Thymus (tissue), 14 donors: ENCODE measurements at places on chromosomes 3 and 15. TPM values are rescaled to one million over a fixed set of nuclear protein-coding genes. Genes with fewer than 3 reads are reported as not detected.

CD200R1 gene
- polyA plus RNA-seq = 2.5 TPM

IGSF10 gene
- 0.48 TPM for polyA plus RNA-seq

ISG20 gene
- 272 TPM for polyA plus RNA-seq

LSAMP gene
- polyA plus RNA-seq = 0.71 TPM

HYAL3 gene
- 2.5 TPM for polyA plus RNA-seq

CMTM8 gene
- 16.2 TPM for polyA plus RNA-seq

FGF12 gene
- polyA plus RNA-seq = 1.1 TPM

SNTN gene
- 0.16 TPM for polyA plus RNA-seq

EPB42 gene
- 0.21 TPM for polyA plus RNA-seq
